Kidney glomerular epithelial cell (primary cell): ENCODE measurements at places on chromosomes 1 and 21.
A peak's percentile ranks its signal among the peaks of the same experiment; 100 is the strongest.

DNA sequence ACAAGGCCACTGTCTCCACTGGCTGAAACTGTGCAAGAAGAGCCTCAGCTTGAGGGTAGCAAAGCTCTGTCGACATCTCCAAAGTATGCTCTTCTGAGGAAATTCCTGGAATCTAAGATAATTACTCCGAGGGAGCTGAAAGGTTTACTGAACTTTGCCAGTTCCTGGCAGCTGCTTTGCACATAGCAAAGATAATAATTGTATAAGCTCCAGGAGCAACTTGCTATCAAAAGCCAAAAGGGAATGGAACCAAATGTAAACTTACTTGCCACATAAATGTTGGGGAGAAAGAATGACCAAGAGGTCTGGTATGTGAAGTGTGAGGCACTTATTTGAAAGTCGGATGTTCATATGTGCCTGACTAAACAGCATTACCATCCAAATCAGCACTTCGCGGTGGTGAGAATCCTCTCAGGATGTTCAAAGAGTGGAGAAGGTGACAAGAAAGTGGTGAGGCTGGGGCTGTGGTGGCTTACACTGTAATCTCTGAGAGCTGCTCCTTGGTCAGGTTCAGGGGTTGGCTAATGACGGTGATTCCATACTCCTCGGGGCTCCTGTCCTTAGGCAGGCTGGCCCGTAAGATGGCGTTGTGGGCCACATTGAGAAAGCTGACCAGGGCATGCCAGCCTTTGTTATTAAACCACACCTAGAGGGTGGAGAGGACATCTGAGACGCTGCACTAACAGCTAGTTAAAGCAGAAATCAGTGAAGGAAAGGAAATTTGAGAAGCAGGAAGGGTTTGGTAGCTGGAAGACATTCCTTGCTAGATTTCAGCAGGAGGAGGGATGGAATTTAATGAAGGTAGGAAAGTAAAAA is 100.0 kb downstream of the ABCA4 start:
- peak; percentile 21 for DNase-seq

DNA sequence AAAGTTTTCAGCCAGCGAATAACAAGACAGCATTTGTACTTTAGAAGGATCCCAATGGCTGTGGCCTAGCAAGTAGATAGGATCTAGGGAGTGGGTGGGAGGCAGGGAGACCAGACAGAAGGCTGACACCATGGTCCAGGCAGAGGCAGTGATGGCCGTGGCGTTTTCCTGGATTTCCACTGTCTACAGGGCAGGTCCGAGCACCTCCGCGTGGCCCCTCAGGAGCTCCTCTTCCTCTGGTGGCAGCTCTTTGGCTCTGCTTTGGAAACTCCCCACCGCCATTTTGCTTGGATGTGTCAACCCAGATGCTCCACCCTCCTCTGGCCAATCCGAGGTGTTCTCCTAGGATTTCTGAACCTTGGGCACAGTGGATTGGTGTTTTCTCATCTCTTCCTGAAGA is 25.1 kb downstream of the PADI4 start:
- DNase-seq: no peak

DNA sequence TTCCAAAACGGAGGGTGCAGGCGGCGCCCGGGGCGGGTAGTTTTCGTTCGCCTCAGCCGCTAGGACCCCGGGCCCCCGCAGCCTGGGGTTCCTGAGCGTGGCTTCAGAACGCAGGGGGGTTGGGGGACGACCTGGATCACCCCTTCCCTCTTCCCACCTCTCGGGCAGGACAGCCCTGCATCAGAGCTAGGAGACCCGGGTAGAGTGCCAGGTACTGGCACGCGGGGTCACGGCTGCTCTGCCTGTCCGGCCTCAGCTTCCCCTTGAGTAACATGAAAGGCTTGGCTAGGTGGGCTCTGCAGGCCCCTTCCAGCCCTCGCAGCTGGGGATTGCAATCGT is 484 bp downstream of the DFFB start:
- no peak for DNase-seq

DNA sequence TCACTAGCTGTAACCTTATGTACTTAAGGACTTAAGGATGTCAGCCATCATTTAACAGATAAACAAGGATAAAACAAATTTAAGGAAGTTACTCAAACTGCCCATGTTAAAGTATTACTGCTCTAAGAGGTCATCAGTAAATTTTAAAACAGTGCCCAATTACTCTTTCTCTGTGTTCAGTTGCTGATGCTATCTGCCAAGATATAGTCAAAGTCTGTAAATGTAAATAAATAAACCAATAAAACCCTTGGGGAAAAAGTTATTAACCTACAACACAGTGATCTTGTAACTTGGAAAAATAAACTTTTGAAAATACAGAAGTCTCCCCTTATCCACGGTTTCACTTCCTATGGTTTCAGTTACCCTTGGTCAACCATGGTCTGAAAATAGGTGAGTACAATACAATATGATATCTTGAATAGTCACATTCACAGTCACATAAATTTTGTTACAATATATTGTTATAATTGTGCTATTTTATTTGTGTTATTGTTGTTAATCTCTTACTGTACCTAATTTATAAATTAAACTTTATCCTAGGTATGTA is 501.8 kb downstream of the LMO4 start:
- no peak for DNase-seq
